ENCODE measurements at places on chromosomes 11 and 22. TPM values are rescaled to one million over a fixed set of nuclear protein-coding genes. Genes with fewer than 3 reads are reported as not detected.
A peak's percentile ranks its signal among the peaks of the same experiment; 100 is the strongest.

GRCh38 chr11:48384670-48385069, 18.4 kb upstream of the OR4C5 start:
- no peak overlapping the region for H3K27ac ChIP-seq
- no peaks in the 10 kb centered on the region for H3K4me1 ChIP-seq
- peaks cover 6% of the 10 kb centered on the region for H3K36me3 ChIP-seq
- DNase-seq: no peak

DNA sequence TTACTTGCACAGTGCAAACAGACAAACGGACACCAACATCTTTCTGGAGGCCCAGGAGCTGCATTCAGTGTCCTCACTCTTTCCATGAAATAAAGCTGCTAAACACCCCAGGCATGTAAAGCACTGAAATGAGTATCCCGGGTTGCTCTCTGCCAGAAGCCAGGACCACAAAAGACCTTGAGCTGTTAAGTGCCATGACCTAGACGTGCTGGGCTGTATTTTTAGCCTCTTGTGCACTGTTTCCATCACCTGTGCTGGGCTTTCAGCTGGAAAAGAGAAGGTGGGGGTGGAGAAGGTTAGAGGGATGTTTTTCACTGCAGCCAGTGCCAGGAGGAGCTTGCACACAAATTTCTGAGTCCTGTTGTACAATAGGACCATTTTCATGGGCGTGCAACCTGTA, 3.4 kb upstream of the KREMEN1 start:
- DNase-seq: no peak
- H3K4me1 ChIP-seq: peaks cover 21% of the 10 kb centered on the region
- no peaks in the 10 kb centered on the region for H3K36me3 ChIP-seq
- H3K4me3 ChIP-seq: no peak overlapping the region

- peak; percentile 44 for DNase-seq
- no peaks in the 10 kb centered on the region for H3K36me3 ChIP-seq
- H3K27me3 ChIP-seq: no peaks in the 10 kb centered on the region
- H3K27ac ChIP-seq: peak overlapping the region; percentile 74
Observed at GRCh38 chr22:23220485-23221350, 40.4 kb downstream of the BCR start.

DNA sequence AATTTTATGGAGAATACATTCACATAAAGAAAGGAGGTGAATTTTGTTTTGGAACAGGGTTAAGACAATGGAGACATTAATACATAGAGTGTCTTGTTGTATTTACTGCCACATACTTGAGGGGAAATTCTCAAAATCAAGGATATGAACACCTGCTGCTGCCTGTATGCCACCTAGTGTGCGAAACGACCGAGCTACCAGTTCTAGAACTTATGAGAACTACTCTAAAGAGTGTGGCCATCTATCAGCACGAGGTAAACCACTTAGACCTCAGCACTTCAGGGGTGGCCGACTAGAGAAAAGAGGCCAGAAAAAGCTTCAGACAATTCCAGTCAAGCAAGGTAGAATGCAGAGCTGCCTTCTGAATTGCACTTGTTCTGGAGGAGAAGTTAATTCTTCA, 1.5 kb upstream of the AGBL2 start:
- peaks cover 17% of the 10 kb centered on the region for H3K4me1 ChIP-seq
- H3K27ac ChIP-seq: no peak overlapping the region
- no peak overlapping the region for H3K4me3 ChIP-seq
- no peak for DNase-seq
- H3K36me3 ChIP-seq: peaks cover 12% of the 10 kb centered on the region
- no peaks in the 10 kb centered on the region for H3K27me3 ChIP-seq

- H3K36me3 ChIP-seq: peaks cover 4% of the 10 kb centered on the region
- no peaks in the 10 kb centered on the region for H3K4me1 ChIP-seq
- H3K27me3 ChIP-seq: no peaks in the 10 kb centered on the region
- no peak overlapping the region for H3K4me3 ChIP-seq
- H3K27ac ChIP-seq: no peak overlapping the region
- no peak for DNase-seq
Observed at GRCh38 chr11:41403458-41403857, 56.0 kb downstream of the LRRC4C start.

- no peak for DNase-seq
- H3K4me1 ChIP-seq: no peaks in the 10 kb centered on the region
- peaks cover 2% of the 10 kb centered on the region for H3K27me3 ChIP-seq
- H3K27ac ChIP-seq: no peak overlapping the region
- H3K36me3 ChIP-seq: no peaks in the 10 kb centered on the region
- no peak overlapping the region for H3K4me3 ChIP-seq
Observed at GRCh38 chr11:20111871-20112270, 48.4 kb downstream of the DBX1 start.

KCNJ11 gene
- total RNA-seq: 0.75 TPM

All from natural killer cell treated with Interleukin-12 subunit alpha and Interleukin-12 subunit beta and Interleukin-15 and Interleukin-18, amount 100 ng/mL, for 72 hours (primary cell).